Gastrocnemius medialis (tissue), 4 donors: ENCODE measurements at places on chromosomes 2 and 18. TPM values are rescaled to one million over a fixed set of nuclear protein-coding genes. Genes with fewer than 3 reads are reported as not detected.

Gene KLHL41
- total RNA-seq, result 2,613 TPM

DNA sequence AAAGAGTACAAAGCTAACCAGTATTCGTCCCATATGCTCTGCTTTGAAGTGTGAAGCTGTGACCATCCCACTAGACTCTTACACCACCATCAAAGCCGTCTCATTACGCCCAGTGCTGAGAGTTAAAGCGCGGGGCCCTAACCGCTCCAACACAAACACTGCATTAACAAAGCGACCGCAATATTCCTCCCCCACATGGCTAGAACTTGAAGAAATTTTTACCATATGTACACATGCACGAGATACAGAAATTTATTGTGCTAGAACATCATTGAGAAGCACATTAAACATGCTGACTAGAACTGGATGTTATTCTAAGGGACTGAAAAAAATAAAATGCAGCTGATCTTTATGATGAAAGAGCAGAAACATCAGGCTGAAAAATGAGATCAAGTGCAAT lies 20.5 kb downstream of the FTCDNL1 start:
- no peak overlapping the region for H3K27ac ChIP-seq
- H3K4me3 ChIP-seq, result no peak overlapping the region
- no peak for DNase-seq
- no peaks in the 10 kb centered on the region for H3K27me3 ChIP-seq

DNA sequence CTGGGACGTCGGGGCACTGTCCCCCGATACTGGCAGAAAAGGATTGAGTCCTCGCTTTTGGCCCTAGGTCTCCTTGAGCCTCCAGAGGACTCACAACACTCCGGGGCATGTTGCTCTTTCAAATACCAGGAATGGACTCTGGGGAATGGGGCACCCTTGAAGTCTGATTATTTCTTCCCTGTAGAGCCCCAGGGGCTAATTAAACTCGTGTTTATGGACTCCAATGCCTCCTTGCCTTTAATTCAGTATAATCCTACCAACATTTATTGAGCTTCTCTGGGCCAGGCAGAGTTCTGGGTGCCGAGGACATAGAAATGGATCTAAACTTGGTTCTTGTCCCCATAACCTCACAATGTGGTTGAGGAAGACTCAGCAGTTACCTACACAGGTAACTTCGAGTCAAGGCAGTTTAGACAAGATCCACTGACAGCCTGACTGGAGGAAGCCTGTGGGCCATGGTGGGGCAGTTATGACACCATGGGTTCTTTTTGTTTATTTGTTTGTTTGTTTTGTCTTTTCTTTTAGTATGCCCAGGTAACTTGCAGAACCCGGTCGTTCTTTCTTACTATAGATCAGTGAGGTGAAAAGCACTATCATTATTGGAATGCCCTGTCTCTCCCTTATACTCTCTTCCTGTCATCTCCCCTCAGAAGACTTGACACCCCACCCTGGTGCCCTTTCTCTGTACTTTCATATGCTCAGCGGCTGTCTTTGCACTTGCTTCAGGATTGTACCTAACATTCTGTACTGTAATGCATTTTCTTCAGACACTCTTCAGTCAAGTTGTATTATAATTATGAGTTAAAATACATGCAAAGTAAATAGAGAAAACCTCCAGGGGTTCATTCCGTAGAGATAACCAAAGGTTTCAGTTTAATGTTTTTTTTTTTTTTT lies 3.2 kb downstream of the CFLAR start:
- H3K4me3 ChIP-seq, result peak overlapping the region; percentile 95
- peak overlapping the region; percentile 100 for H3K27ac ChIP-seq
- no peaks in the 10 kb centered on the region for H3K27me3 ChIP-seq
- DNase-seq, result no peak
- H3K36me3 ChIP-seq, result peaks cover 4% of the 10 kb centered on the region
- peaks cover 41% of the 10 kb centered on the region for H3K4me1 ChIP-seq

Gene NT5C1B
- total RNA-seq, result not detected

- H3K27me3 ChIP-seq, result no peaks in the 10 kb centered on the region
- peak overlapping the region; percentile 73 for H3K27ac ChIP-seq
- peaks cover 8% of the 10 kb centered on the region for H3K4me1 ChIP-seq
These were observed 20.3 kb downstream of the CHMP1B start for GRCh38 chr18:11871501-11871900.
